ENCODE measurements at places on chromosomes 6 and 20.

- DNase-seq = no peak
These were observed 1.9 kb upstream of the SLC35D3 start for GRCh38 chr6:136920216-136920615.

DNA sequence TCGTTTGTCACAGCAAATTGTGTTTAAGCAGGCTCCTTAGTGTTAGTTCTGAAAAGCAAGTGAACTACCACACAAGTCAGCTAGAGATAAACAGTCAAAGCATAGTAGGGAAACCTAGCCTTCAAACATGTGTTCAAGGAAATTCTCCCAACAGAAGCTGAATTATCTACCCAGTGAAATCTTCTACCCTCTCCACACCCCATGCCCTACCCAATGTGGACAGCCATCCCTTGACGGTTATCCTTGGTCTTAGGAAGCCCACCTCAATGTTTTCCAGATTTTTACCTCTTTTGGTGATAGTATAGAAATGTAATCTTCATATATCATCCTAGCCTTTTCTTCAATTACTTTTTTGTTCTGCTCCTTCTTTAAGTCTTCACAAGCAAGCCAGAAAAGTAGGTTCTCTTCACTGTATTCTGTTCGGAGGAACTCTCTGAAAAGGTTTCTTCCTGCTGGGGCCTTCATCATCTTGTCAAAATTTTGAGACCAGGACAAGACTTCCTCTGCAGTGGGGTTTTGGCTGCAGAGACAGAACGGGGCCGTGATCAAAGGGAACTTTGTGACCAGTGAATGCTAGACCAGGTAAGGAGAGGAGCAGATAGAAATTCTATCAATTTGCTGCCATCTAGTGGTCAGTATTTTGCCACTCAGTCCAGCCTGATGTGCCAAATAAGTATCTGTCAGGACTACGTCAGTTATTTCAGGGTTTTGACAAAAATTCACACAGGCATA lies 21.6 kb upstream of the MTRF1L start:
- DNase-seq = peak; percentile 53

- DNase-seq = no peak
These were observed 198.4 kb downstream of the HAO1 start for GRCh38 chr20:7741866-7742265.

DNA sequence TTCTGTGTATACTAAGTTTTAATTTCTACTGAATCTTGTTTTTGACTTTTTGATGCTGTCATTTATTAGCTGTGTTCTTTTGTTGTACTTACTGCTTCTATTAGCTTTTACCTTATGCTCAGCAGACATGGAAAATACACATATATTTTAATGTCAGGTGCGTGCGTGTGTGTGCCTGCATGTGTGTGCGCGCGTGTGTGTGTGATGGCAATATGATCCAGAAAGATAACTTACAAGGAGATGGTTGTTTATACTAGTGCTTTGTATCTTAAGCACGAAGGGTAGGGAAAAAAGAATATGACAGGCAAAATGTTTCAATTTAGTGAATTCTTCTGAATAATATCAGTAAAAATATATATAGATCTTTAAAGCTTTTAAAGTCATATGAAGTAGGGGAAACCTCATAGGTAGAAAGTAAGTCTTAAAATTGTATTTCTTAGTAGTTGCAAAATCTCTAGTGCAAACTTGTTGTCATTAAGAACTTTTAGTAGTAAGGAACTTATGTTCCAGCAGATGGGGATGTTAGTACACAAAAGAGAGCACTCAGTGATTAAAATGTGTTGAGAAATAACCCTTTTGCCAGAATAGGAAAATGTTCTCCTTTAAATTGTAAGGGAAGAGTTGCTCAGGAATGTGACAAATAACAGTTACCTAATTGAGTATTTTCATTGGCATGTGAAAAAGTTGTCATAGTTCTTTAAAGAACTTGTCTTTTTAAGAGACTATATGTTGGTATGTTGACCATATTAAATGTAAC lies 13.2 kb downstream of the QKI start:
- DNase-seq = no peak

- no peak for DNase-seq
These were observed 53.7 kb upstream of the TMX4 start for GRCh38 chr20:8073024-8073832.
